ENCODE measurements at places on chromosomes 13 and 19. TPM values are rescaled to one million over a fixed set of nuclear protein-coding genes. Genes with fewer than 3 reads are reported as not detected.

GRCh38 chr19:35856546-35857149, at the start of gene KIRREL2:
KIRREL2 (plus strand) TSS chr19:35856911; CDS start chr19:35857120, 209 bp downstream.
- DNase-seq: no peak

DNA sequence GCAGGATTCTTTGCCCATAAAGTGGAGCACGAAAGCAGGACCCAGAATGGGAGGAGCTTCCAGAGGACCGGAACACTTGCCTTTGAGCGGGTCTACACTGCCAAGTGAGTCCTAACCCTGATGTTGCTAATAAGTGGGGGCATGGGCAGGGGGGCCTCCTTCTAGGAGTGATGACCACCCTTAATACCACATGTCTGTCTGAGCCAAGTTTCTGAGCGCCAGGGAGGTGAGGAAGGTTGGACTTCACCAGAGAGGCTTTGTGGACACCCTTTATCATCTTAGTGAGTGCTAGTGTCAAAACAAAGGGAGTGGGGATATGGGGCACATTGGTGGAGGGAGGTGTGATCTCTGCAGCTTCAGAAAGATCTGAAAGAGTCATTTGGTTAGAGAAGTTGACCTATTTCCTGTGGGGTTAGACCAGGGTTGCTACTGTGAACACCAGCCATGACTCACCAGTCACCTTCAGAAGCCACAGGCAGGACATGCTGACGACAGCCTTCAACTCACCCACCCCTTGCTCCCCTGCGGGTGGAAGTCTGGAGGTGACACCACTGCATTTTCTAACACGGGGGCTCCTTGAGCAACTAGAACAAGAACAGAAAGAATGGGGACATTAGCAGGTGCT, 8.8 kb downstream of the ALOX5AP start:
- peak; percentile 73 for DNase-seq

DNA sequence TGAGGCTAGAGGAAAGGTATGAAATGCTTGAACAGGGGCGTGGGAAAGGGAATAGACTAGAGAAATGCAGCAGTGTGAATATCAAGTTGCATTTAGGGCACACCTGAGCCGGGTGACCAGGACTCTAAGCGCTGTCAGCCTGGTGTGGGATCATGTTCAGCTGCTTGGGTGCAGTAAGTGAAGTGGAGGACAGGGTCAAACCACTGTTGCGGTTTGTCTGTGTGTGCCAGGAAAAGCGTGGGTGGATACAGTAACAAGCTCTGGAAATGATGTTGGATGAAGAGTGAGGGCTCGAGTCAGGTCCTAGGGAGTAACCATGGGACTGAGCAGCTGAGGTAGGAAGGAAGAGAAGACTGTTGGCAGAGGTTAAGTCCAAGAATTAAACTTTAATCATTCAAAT, 15.8 kb downstream of the DGKH start:
- no peak for DNase-seq

DNA sequence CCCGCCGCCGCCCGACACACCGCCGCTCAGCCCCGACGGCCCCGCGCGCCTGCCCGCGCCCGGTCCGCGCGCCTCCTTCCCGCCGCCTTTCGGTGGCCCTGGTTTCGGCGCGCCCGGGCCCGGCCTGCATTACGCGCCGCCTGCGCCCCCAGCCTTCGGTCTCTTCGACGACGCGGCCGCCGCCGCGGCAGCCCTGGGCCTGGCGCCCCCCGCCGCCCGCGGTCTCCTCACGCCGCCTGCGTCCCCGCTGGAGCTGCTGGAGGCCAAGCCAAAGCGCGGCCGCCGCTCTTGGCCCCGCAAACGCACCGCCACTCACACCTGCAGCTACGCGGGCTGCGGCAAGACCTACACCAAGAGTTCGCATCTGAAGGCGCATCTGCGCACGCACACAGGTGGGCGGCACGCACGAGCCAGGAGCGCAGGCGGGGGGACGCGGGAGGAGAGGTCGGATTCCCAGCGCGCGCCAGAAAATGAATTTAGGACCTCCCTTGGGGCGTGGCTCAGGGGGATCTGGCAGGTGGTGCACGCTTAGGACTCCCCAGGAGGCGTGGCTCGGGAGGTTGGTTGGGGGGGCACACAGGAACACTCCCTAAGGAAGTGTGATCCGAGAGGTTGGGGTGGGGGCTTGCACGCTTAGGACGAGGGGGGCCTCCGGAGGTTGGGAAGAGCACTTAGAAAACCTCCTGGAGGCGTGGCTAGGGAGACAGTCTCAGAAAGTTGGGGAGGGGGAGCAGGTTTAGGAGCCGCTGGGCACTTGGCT, 1.2 kb downstream of the KLF2 start:
- DNase-seq: no peak

GRCh38 chr19:48295458-48295857, 25.6 kb downstream of the ZNF114 start:
- DNase-seq: no peak

DNA sequence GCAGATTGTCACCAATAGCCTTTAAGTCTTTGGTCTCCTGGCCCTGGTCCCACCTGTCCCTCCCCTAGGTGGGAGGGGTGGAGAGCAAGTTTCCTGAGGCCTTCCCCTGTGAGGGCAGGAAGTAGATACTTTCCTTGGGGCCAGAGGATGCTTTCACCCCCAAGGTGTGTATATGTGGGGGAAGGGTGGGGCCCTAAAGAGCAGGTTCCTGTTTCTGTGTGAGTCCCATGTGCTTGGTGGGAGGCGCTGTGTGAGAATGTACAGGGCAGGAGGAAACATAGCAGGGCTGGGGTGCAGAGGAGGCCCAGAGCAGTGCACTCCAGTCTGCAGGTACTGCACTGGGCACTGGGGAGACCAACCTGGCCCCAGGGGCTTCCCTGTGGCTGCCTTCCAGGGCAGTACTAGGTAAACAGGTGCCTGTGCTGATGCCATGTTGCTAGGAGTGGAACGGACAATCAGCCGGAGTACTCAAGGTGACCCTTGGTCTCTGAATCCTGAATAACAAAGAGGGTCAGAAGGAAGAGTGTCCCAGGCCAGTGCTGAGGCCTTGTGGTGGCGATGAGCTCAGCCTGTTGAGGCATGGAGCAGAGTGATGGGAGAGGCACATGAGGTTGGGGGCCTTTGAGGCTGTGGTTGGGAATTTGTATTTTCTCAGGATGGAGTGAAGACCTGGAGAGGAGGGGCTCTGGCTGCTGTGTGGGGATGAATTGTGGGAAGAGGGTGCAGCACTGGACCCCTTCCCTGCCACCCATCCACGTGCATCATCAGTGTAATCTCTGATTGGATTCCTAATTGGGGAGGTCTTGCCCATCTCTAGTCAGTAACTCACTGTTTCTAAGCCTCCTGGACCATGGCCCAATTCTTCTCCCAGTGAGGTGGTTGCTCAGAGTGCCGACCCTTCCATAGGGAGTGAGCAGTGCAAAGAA, 5.1 kb downstream of the EGLN2 start:
- peak; percentile 84 for DNase-seq

DNA sequence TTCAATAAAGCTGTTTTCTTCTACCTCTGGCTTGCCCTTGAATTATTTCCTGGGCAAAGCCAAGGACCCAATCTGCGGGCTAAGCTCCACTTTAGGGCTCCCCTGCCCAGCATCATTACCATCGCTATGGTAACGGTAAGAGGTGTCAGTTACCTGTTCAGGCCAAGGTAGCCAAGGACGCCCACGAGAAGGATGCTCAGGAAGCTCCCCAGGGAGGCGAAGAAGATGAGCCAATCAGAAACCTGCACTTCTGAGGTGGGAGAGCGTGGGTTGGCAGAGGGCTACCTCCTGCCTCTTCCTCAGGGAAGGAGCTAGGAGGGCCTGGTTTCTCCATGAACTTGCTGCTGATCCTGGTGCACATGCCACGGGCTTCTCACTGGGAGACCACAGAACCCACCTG, 24.7 kb downstream of the IL12RB1 start:
- DNase-seq: no peak

DNA sequence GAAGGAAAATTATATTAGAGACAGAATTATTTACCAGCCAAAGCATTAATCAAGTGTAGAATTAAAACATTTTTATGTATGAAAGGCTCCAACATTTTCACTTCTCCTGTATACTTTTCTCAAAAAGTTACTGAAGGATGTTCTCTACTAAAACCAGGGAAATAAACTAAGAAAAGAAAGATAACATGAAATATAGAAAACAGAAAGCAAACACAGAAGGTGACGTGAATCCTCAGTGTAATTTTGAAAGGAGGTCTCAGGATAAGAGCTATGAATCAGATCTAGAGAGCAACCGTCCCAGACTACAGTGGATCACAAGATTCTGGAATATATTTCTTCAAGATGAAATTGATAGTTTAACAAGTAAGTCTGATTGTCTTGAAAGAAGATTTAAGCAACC, 144.5 kb downstream of the CYSLTR2 start:
- no peak for DNase-seq

Gene GPR12
- total RNA-seq: 0.18 TPM

Gene PLIN5
- total RNA-seq: 6.1 TPM

Gene WDR83
- 12.9 TPM for total RNA-seq

Gene CERS1
- 4.8 TPM for total RNA-seq

Gene TMPRSS9
- not detected for total RNA-seq

Gene CYP2F1
- not detected for total RNA-seq

Gene ZNF136
- 22.4 TPM for total RNA-seq

Gene TPP2
- total RNA-seq: 81.1 TPM

All from stomach (tissue), 19 donors.